Stimulated activated CD4-positive, alpha-beta T cell treated with anti-CD3 and anti-CD28 coated beads, Interleukin-1b, Interleukin-23, amount 100 ng/mL, for 4 hours (primary cell): ENCODE measurements at places on chromosomes 1 and 21.

DNA sequence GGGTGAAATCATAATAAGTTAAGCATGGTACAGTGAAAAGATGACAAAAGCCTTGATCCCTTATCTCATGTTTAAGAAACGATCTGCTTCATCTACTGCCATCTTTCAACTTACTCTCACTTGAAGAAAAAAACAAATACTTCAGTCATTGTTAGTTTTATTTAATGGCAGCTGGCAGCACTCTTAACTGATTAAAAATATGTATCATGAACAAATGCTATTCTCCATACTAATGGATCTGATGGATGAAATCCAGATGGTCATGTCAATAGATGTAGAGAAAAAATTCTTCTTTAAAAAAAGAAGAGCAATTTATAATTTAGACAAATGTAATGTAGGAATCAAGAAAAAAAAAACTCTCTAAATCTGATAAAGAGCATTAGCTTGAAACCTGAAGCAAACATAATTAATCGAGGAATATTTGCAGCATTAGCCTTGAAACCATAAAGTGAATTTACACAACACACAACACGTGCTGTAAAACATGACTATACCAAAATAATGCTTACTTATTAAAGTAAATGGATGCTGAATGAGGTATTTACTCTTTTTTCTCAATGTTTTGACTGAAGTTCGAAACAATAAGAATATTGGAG lies 579.0 kb upstream of the ADAMTS5 start:
- DNase-seq: no peak

GRCh38 chr1:41380979-41381691 lies 19.9 kb downstream of the FOXO6 start:
- DNase-seq: no peak

GRCh38 chr1:204628868-204629267 lies 56.7 kb downstream of the LRRN2 start:
- no peak for DNase-seq

GRCh38 chr1:19023787-19024186 lies 67.3 kb upstream of the IFFO2 start:
- DNase-seq: no peak

- DNase-seq: no peak
These were observed 156.3 kb downstream of the ST6GALNAC3 start for GRCh38 chr1:76230842-76231281.

GRCh38 chr1:207316141-207316540 lies 5.3 kb upstream of the CD55 start:
- DNase-seq: no peak

GRCh38 chr1:101071470-101071891 lies 45.9 kb upstream of the DPH5 start:
- DNase-seq: no peak

GRCh38 chr1:177435364-177435763 lies 264.6 kb downstream of the BRINP2 start:
- no peak for DNase-seq

DNA sequence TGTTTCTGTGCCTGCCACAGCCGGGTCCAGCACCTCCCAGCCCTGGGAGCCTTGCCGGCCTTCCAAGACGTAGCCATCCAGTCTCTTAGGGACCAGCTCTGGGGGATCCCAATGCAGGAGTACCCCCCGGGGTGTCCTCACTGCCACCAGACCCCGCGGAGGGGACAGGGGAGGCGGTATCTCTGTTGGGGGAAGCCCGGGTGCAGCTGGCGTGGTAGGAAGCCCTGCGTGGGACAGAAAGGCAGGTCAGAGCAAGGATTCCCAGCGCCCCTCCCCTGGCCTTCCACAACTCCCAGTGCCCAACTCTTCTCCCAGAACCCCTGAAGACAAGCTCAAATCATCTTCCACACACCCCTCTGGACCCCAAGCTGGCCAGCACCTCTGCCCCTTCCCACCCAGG lies 4.9 kb upstream of the TAGLN2 start:
- no peak for DNase-seq

DNA sequence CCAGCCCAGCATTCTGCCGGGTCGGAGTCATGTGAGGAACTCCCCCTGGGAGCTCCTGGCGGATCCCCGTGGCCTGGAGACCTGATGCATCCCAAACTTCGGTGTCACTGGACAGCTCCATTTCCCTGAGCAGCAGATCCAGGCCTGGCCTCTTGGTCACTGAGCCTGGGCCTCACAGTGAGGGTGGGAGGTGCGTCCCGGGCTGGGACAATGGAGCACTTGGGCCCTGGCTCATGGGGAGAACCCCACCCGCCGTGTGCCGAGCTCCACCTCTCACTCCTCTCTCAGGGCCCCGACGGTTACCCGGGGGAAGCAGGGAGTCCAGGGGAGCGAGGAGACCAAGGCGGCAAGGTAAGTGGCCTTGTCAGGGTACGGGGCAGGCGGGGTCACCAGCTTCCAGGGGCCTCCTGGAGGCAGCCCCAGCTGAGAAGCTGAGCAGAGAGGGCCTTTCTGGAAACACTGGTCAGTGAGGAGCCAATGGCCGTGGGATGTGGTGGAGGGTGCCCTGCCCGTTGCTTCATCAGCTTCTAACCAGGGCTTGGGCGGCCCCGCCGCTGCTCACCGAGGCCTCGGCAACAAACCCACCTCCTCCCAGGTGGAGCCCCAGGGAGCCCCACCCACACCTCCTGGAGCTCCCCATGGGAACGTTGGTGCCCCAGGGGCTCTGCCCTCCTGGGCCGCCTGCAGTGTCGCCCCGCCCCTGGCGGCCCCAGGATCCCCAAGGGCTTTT lies 19.8 kb downstream of the COL6A2 start:
- DNase-seq: no peak

GRCh38 chr1:197928849-197929336 lies 11.7 kb downstream of the LHX9 start:
- no peak for DNase-seq

- DNase-seq: no peak
These were observed 4.0 kb upstream of the RCAN3 start for GRCh38 chr1:24498589-24498988.

DNA sequence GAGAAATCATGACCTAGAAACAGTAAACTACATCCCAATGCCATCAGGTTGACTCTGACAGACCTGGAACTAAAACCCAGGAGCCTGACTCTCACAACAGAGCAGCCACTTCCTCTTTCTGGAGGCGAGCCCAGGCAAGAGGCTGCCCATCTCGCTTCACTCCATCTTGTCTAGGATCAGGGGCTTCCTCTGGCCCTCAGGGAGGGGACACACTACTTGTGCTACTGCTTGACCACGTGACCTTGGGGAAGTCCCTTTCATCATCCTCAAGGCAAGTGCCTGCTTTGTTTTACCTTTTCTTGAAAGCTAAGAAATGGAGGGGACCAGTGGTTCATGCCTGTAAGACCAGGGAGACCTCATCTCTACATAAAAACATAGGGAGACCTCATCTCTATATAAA lies 2.6 kb upstream of the TENT5B start:
- DNase-seq: no peak
